ENCODE measurements at places on chromosomes 5 and 9.
A peak's percentile ranks its signal among the peaks of the same experiment; 100 is the strongest.

GRCh38 chr5:142391058-142391845 is 66.4 kb upstream of the SPRY4 start:
- DNase-seq: no peak

DNA sequence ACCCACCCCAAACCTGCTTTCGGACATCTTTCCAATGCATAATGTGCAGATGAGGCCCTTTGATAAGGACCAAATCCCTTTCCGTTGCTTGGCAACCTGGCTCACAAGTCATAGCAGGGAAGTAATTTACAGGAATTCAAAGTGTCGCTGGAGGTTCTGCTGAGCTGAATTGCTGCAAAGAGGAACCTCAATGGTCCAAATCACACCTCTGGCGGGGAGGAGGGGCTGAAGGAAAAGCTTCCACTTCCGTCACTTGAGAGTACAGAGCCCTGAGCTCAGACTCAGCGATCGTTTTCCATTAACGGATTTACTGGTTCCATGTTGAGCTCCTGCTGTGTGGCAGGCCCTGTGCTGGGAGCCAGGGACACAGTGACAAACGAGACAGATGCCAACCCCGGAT is 99.3 kb downstream of the KCNIP1 start:
- no peak for DNase-seq

DNA sequence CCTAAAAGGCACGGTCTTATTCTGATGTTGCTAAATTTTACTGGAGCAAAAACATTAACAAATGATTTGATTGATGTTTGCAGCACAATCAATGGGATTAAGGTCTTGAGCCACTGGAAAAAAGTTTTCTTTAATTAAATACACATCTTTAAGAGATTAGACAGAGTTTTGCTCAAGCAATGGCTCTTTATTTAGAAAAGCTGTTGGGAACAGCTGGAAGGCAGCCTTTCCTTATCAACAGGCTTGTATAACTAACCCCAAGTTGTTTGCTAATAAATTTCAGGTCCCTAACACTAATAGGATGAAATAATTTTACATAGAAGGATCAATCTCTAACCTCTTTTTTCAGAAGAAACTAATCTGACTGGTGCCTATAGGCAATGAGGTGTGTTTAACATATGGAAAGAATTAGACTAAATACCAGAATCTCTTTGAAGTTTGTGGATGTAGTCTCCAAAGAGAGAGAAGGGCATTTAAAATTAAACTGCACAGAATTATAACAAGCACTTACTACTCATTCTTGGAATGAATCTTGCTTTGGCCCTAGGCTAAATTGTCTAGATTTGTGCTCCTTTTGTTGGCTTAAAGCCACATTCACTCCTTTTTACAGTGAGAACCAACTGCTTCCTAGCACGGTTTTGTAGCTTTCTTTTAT is 67.3 kb upstream of the TNFAIP8 start:
- DNase-seq: no peak

GRCh38 chr9:70994582-70994981 is 126.8 kb downstream of the TRPM3 start:
- DNase-seq: no peak

DNA sequence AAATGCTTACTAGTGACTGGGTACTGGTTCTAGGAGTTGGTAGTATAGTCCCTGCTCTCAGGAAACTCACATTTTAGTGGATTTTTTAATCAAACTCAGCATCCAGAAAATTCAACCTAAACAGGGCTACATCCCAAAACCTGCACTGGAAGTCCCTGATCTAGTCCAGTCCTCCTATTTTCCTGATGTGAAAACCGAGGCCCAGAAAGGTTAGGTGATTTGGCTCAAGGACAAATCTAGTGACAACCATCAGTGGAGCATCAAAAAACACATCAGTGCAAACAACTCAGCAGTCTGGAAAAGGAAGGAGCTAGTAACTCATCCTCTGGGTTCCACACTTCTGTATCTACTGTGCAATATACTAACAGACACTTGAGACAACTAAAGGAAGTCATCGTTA is 38.2 kb downstream of the SERINC5 start:
- DNase-seq: no peak

- peak; percentile 16 for DNase-seq
These were observed 21.3 kb downstream of the TRMO start for GRCh38 chr9:97900738-97901565.

DNA sequence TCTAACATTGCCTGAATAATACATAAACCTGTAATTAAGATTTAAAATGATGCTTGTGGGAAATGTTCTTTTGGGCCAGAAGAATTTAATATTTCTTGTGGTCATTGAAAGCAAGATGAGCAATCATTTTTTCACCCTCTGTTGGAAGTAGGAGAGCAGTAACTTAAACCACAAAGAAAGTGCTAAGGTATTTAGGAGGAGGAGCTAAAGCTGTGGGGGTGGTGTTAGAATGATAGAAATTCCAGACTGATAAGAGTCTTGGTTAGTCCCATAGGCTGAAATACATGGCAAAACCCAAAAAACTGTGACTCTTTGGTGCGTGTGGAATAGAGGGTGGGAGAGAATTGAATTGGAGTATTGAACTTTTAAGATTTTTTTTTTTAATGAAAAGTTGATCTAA is 247.0 kb downstream of the YTHDC2 start:
- DNase-seq: no peak

GRCh38 chr9:133126697-133127339 is 5.8 kb upstream of the RALGDS start:
- no peak for DNase-seq

GRCh38 chr5:168525856-168526255 is 3.2 kb upstream of the FBLL1 start:
- no peak for DNase-seq

DNA sequence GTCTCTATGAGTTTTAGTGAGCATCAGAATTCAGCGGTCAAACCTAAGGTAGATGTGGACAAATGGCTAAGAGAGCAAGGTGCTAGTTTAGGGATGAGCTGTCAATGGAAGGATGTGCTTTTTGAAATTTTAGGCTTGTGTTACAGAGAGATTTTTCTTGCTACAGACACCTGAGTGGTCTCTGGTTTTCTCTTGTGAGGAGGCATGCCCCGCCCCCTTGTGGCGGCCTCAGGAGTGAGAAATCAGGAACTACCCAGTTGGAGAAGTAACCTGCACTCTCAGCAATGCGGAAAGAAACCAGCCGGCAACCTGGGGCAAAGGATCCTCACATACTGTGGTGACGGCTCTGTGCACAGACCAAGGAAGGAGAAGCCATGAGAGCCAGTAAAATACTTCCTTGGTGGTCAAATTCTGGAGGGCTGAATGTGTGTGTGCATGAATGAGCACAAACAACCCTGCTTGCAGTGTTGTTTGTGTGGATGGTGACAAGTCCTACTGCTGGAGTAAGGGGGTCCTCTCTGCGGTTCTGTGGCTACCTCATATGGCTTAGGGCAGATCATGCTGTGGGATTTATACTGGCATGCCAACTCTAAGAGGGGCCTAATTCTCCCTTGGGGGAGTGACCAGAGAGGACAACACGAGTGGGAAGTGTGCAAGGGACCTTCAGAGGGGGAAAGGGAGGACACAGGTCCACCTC is 16.7 kb upstream of the HSD17B4 start:
- DNase-seq: peak; percentile 3

GRCh38 chr9:72089451-72090130 is 29.2 kb upstream of the C9orf57 start:
- DNase-seq: no peak

DNA sequence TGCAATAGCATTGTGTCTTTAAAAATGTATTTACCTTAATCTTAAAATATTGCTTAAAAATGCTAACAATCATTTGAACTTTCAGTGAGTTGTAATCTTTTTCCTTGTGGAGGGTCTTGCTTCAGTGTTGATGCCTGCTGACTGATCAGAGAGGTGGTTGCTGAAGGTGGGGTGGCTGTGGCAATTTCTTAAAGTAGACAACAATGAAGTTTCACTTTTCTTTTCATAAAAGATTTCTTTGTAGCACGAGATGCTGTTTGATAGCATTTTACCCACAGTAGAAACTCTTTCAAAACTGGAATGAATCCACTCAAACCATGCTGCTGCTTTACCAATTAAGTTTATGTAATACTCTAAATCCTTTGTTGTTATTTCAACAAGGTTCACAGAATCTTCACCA is 50.8 kb downstream of the NR3C1 start:
- DNase-seq: no peak

- no peak for DNase-seq
These were observed 31.1 kb upstream of the SLC6A3 start for GRCh38 chr5:1476181-1476966.

DNA sequence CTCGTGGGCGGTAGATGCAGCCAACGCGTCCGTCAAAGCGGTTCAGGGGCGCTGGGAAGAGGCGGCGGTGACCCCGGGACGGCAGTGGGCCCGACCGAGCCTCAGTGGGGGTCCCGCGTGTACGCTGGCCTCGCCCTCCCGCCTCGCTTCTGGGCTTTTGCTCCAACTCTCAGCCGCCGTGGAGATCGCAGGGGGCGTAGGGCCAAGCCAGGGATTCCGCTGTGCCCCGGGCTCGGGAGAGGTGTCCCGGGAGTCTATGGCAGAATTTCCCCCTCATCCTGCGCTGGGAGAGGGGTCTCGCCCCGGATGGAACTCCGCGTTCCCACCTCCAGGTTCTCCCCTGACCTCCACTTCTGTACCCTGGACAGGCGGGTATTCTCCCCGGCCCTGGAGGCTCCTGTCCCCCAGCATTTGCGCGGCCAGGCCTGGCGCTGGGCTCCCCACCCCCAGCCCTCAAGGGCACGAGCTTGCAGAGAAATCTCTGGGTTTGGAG is 131.9 kb downstream of the MRPL36 start:
- no peak for DNase-seq

DNA sequence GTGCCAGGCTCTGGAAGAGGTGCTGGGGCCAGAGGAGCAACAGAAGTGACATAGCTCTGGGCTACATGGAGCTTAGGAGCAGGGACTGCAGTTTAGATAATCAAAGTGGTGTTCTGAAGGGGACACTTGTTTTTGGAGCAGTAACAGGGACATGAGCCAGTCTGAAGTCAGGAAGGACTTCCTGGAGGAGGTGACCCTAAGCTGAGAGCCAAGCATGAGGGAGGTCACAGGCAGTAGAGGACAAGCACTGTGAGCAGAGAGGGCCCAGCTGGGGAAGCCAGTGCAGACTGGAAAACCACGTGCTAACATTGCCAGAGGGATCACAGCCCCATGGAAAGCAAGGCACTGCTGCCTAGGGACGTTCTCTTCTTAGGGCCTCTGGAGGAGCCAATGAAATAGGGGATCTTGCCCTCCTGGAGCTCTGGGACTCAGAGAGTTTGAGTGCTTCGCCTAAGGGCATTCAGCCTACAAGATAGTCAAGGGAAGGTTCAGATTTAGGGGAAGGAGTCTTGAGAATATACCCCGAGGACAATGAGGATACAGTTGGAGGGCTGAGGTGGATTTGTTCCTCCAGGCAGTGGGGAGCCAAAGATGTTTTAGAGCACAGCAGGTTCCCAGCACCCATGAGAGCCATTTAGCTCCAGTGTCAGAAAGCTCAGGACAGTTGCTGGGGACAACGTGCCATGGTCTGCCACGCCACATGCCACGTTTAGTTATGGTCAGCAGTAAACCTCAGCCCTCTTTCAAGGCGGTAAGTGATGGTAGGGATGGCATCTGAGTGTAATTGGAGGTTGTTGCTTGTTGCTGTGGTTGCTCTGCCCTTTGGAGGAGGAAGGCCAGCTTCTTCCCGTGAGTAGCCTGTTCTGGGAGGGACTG is 40.5 kb upstream of the SH3PXD2B start:
- no peak for DNase-seq

DNA sequence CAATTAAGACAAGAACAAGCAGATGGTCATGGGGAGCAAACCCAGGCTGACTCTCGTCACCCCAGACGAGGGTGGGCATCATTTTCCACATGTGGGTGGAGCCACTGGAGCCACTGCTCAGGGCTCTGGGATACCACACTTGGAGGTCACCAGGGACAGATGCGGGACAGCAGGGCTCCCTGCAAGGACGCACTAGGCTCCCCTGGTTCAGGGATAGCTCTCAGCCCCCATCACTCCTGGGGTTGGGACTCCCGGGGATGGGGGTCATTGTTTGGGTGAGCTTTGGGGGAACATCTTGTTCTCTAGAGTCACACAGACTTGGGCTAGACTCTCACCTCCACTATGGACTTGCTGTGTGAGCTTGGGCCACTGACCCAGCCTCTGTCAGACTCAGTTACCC is 57.8 kb downstream of the GTF3C4 start:
- no peak for DNase-seq

- no peak for DNase-seq
These were observed 210.8 kb downstream of the FGF10 start for GRCh38 chr5:44178414-44178813.

DNA sequence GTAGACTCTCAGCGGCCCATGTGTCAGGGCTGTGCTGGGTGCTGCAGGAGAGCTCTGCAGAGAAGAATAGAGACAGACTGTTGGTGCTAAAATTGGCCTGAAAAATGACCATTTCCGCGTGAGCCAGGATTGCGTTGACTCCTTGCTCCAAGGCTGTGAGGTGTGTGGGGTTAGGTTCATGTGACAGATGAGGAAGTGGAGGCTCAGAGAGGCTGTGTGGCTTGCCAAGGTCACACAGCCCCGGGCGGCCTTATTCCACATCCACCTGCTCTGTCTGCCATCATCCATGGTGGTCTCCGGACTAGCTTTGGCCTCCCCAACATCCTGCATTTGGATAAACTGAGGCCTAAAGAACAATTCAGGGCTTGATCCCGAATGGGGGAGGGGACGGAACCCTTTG is 15.2 kb downstream of the NEK6 start:
- DNase-seq: no peak

DNA sequence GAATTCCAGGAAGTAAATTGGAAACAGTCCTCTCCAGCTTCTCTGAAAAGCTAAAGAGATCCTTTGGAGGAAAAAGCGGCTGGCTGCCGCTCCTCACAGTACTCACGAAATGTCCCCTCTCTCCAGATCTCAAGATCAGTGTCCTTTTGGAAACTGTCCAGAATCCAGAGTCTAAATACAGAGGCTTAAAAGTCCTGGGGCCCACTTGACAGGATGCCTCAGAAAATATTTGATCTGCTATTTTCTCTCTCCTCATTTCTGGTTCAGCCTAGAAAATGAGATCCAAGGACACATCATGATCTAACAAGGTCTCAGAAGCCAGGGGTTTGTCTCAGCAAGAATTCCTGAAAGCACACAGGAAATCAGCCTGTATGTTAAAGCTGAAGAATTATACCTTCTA is 7.2 kb downstream of the C1QTNF2 start:
- no peak for DNase-seq
